ENCODE measurements at places on chromosomes 7 and 10.

DNA sequence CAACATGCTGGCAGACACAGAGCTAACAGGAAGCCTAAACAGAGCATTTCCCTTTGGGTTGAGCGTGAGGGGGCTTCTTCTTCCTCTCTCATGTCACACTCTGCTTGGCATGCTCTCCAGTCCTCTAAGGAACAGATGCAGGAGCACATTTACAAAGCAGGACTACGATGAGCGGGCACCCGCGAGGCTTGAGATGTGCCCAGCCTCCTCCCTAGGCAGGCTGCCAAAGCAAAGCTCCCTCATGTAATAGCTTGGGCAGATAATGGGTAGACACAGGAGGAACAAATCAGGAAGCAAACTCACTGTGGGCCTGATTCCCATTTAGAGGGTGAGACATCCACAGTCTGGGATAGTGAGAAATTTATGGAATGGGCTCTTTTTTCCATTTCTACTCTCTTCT, 519.1 kb downstream of the NRG3 start:
- DNase-seq, result no peak

DNA sequence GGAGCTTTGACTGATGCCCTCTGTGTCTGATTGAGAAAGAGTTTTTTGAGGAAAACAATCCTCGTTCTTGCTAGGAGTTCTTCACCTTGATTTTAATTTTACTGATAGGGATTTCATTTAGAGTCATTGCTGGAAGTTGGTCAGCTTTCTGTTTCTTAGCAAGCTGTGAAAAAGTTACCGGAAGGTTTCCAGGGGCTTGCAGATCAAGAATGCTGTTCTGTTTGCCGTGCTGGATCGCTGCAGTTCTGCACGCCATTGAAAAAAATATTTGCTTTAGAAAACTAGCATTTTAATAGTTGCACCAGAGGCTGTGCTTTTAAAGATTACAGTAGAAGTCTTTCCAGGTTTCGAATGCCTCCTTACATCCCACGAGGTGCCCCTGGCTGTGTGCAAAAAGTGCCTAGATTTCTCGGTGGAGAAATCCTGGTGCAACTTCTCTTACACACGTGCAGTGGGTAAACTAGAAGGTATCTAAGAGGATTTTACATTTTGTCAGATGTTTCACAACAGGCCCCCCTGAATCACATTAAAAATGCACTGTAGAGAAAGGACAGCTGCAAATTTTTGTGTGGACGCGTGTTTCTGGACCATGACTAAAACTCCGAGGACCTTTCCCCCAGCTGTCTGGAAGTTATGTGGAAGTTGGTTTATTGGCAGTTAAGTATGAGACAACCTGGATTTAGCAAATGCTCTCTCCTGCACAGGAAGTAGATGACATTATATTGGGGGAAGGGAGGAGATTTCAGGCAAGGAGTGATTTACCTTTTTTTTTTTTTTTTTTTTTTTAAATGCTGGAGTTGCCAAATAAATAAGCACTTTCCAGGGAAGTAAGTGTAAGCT, 5.8 kb downstream of the TCF7L2 start:
- DNase-seq, result no peak

- no peak for DNase-seq
Measured at GRCh38 chr10:116239229-116239628, 33.8 kb downstream of the GFRA1 start.

- DNase-seq, result no peak
Measured at GRCh38 chr10:17793823-17794644, 15.1 kb upstream of the MRC1 start.

DNA sequence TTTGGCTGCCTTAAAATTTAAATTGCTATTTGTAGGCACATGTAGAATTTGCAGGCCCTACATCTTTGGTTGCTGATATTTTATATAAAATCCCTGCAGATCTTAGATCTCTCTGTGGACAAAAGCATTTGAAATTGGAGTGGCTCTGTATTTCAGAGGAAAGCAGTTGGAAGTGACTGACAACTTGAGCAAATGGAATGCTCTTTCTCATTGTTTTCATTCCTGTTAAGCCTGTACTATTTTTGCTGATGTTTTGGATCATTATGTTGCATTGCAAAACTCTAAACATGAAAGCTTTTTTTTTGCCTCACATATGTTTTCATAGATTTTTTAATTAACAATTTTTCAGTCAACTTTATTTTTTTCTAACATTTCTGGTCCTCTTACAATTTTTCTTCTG, 251.2 kb upstream of the MDFIC start:
- DNase-seq, result no peak

- DNase-seq, result no peak
Measured at GRCh38 chr7:130960208-130960988, 226.4 kb upstream of the KLF14 start.

GRCh38 chr10:42962902-42963231, 114.0 kb upstream of the RET start:
- DNase-seq, result no peak

GRCh38 chr10:7538970-7539654, 127.7 kb downstream of the ITIH5 start:
- DNase-seq, result no peak

DNA sequence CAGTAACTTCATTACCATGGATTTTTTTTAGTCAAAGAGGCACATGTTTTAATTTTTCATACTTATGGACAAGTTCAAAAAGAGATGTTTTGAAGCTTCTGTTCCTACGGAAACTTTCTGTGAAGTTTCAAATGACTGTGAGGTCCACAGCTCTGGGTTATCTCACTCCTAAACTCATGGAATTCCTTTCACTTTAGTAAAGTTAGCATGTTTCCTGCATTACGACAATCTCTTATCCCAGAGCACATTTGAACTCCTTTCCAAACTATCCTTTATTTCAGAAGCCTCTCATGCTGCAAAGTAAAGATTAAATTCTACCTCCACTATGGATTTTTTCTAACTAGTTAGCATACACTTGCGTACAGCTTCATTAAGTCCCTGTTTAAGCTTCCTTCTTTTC, 15.3 kb upstream of the ADD3 start:
- no peak for DNase-seq

DNA sequence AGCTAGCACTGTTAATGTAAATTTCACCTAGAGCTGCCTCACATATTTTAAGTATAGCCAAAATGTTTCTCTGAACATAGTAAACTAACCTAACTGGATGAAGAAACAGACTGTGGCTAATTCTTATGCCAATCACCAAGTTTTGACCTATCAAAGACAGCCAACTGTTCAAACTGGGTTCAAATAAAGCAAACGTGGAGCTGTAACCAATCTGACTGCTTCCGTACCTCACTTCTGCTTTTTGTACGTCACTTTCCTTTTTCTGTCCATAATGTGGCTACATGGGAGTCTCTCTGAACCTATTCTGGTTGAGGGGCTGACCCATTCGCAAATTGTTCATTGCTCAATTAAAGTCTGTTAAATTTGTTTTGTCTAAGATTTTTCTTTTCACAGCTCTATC, 66.3 kb upstream of the ETV1 start:
- DNase-seq, result no peak

GRCh38 chr10:85454386-85454785, 912.2 kb downstream of the GRID1 start:
- DNase-seq, result no peak

- DNase-seq, result no peak
Measured at GRCh38 chr10:1043532-1043995, 5.4 kb downstream of the IDI1 start.

GRCh38 chr10:88245974-88246511, 337.1 kb downstream of the RNLS start:
- no peak for DNase-seq

GRCh38 chr7:151275813-151276577, 27.5 kb upstream of the SMARCD3 start:
- DNase-seq, result no peak

DNA sequence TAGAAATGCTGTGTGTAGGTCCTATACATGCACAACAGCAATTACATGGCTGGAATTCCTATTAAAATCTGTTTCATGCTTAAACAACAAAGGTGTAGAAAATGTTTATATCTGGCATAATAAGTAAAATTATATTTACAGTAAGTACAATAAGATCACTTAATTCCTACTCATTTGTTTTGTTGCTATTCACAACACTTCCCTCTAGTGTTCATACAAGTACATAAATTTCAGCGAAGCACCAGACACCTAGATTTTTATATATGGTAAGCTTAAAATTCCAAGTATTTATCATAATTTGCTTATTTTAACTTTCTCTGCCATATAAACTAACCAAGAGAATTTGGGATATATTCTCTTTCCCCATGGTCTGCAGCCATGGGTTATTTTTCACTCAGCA, 51.8 kb upstream of the ANK3 start:
- DNase-seq, result no peak

GRCh38 chr10:88991161-88991898, 732 bp downstream of the FAS start:
- DNase-seq, result no peak

DNA sequence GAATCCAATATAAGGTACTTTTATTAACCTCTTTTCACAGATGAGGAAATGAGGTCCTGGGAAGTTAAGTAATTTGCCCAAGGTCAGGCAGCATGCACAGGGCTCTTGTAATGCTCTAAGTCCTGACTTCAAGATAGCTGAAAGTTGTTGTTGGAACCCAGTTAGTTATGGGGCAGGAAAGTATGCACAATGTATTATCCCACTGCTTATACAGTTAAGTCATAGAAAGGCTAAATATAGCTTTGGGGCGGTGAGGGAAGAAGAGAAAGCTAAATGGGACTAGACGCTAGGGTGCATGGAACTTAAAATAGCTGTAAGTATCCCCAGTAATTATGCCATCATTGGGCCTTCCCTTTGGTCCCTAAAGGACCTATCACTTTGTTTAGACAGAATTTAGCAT, 9.2 kb downstream of the GLCCI1 start:
- DNase-seq, result no peak

- no peak for DNase-seq
Measured at GRCh38 chr10:73206385-73206784, 38.5 kb downstream of the FAM149B1 start.
